ENCODE measurements at places on chromosomes 11 and 22.

DNA sequence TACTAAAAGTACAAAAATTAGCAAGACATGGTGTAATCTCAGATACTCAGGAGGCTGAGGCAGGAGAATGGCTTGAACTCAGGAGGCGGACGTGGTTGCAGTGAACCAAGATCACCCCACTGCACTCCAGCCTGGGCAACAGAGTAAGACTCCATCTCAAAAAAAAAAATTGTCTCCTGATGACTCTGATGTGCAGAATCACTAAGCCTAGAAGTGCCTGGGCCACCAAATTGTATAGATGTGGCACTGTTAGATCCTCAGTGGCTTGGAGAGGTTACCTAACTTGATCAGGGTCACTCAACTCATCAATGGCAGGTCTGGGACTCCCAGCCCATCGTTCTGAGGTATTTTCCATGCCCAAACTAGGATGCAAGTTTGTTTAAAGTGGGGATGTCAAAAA, 10.6 kb downstream of the PLEKHB1 start:
- no peak for DNase-seq

DNA sequence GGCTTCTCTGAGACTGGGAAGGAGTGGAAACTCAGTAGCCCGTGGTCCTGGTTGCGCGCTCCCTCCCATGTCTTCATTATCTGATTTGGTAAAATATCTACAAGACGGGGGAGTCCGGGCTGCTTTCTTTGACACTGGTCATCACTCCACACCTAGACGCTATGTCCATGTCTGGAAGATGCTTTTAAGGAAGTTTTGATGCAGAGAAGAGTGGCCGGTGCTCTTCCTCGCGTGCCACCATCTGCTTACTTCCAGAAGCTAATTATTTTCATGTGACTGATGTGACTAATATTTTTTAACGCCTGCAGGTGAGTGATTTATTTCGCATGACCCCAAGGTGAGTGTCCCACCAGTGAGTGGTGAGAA, 339 bp upstream of the TRIM21 start:
- DNase-seq, result no peak

- no peak for DNase-seq
These were observed 362.2 kb downstream of the CTTN start for GRCh38 chr11:70760416-70761020.

DNA sequence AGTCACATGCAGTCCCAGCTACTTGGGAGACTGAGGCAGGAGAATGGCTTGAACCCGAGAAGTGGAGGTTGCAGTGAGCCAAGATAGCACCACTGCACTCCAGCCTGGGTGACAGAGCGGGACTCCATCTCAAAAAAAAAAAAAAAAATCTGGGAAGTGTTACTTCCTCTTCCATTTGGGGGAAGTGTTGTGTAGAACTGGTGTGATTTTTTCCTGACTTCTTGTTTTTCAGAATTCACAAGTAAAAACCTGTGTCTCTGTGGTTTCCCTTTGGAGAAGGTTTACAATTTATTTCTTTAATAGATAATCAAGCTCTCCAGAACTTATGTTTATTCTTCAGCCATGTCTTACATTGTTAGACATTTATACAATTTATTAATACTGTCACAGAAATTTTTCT, 396.1 kb downstream of the BRD1 start:
- no peak for DNase-seq

DNA sequence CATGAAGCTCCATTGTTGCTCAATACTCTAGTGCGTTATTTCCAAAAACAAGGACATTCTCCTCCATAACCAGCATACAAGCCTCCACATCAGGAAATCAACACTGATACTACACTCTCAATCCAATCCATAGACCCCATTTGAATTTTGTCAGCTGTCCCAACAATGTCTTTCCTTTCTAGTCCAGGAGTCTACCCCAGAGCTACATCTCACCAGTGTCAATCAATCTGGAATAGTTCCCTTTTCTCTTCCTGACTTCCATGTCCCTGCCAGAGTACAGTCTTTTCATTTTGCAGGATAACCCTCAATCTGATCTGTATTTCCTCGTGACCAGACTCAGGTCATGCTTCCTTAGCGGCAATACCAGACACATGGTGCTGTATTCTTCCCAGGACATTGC, 43.0 kb downstream of the TCF20 start:
- no peak for DNase-seq

DNA sequence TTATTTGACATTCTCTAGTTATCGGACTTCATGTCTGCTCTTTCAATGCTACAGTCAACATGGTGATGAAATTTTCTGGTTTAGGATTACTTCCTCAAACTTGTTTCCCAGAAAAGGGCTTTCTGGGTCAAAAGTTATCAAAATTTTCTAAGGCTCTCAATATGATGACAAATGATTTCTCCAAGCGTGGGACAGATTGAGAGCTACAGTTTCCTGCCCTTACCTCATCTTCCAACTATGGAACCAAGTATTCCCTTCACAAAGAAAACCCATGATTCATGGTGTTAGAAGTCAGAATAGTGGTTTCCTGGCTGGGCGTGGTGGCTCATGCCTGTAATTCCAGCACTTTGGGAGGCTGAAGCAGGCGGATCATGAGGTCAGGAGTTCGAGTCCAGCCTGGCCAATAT, 17.8 kb downstream of the MYO18B start:
- no peak for DNase-seq

- DNase-seq, result no peak
These were observed 11.2 kb upstream of the NCAM1 start for GRCh38 chr11:112949781-112950575.

GRCh38 chr22:17009640-17010291, 1.7 kb upstream of the GAB4 start:
- no peak for DNase-seq

GRCh38 chr11:115632061-115632460, 127.8 kb upstream of the CADM1 start:
- no peak for DNase-seq

- no peak for DNase-seq
These were observed 34.7 kb downstream of the PRR14L start for GRCh38 chr22:31715147-31715778.

Data from CD4-positive, alpha-beta memory T cell (primary cell).